ENCODE measurements at places on chromosomes 2 and 18.
A peak's percentile ranks its signal among the peaks of the same experiment; 100 is the strongest.

GRCh38 chr2:127173057-127173456 is 47.0 kb downstream of the CYP27C1 start:
- DNase-seq = peak; percentile 95

GRCh38 chr2:190840569-190841172 is 40.0 kb upstream of the GLS start:
- no peak for DNase-seq

- DNase-seq = no peak
These were observed 14.1 kb upstream of the CASP8 start for GRCh38 chr2:201246280-201246679.

- no peak for DNase-seq
These were observed 539 bp upstream of the MOB4 start for GRCh38 chr2:197515315-197515738.

- DNase-seq = peak; percentile 10
These were observed 406.5 kb upstream of the UBE2E3 start for GRCh38 chr2:180573951-180574350.

DNA sequence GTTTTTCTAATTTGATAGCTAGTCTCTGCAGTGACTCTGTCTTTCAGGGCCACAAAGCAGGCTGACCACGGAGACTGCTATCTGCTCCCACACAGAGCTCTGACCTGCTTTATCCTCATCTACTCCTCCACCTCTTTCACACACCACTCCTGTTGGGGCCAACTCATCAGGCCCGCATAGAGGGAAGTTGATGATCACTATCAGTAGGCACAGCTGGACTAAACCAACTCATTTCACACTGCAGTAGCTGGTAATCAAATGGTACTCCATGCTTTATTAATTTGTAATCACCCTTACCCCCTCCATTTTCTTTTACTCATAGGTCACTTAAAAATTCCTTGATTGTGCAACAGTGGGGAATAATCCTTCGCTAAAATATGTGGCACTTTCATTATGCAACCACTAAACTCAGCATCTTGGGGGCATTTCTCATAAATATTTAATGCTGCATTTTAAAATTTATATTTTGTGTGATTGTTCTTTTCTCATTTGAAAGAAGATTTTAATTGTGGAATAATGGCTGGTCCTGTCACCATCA is 249.8 kb upstream of the GCFC2 start:
- no peak for DNase-seq

DNA sequence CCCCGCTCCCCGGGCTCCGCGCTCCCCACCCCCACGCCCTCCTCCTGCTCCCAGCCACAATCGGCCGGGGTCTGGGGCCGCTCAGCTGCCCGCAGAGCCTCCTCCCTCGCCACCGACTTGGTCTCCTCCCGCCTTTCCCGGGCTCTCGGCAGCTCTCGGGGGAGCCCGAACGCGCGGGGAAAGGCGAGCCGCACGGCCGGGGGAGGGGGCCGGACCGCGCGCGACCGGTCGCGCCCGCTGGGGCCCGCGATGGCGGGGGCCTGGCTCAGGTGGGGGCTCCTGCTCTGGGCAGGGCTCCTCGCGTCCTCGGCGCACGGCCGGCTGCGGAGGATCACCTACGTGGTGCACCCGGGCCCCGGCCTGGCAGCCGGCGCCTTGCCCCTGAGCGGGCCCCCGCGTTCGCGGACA is 327 bp downstream of the LTBP1 start:
- DNase-seq = no peak

DNA sequence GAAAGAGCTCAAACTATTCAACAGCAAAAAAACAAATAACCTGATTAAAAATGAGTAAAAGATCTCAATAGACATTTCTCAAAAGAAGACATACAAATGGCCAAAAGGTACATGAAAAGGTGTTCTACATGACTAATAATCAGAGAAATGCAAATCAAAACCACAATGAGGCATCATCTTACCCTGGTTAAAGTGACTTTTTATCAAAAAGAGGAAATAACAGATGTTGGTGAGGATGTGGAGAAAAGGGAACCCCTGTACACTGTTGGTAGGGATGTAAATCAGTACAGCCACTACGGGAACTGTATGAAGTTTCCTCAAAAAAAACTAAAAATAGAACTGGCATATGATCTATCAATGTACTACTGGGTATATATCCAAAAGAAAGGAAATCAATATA is 39.8 kb upstream of the TMEM163 start:
- no peak for DNase-seq

GRCh38 chr2:56248965-56249742 is 65.4 kb downstream of the CCDC85A start:
- peak; percentile 44 for DNase-seq

DNA sequence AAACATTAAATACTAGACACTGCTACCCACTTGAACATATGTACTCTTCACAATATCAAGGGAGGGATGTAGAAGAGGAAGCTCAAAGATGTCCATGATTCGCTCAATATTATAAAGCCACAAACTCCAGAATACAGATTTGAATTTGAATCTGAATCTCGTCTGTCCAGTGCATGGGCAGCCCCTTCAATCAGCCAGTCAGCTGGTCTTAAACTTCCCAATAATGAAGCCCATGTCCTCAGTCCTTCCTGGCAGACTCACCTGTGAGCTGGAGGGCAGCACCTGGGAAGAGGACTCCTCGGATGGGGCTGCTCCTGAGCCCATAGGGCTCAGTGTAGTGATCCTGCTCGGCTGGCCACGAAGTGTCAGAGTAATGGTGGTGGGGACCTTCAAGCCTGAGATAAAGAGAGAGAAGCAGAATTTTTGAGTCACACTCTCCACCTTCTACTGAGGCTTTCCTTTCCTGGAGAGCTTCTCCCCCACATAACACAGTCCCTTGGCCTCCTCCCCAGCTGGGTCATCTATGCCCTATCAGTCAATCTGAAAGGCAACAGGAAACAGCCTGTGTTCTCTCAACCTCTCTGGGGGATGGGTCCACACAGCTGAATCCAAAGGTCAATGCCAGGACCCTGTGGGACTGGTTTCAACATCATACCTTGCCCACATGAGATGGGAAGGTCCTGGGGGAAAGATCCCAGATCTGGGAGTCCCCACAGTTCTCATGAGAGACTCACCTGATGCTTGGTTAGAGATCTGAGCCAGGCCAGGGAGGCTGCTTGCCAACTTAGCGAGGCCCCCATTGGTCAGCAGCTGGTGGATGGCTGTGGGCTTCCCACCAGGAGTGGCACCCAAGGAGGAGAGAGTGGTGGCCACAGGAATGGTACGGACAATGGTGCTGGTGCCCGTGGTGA is 36.5 kb downstream of the KANSL3 start:
- no peak for DNase-seq

- peak; percentile 74 for DNase-seq
These were observed 115.2 kb upstream of the REV1 start for GRCh38 chr2:99605036-99605435.

DNA sequence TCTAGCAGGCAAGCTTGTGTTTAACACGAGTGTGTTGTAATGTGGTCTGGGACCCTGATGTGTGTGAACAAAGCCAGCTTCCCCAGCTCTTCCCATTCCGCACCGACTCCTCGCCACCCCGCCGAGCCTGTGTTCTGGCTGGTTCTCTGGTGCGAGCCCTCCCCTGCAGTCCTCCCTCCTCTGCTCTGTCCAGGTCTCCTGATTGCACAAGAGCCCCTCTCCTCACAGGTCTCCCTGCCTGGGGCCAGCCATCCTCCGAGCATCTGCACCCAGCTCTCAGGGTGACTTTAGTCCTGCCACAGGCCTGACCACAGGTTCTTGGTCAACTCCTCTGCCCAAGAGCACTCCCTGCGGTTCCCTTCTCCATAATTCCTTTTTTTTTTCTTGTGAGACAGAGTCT is 13.2 kb downstream of the SLC66A3 start:
- DNase-seq = no peak

GRCh38 chr2:227818675-227819397 is 5.2 kb downstream of the CCL20 start:
- no peak for DNase-seq

DNA sequence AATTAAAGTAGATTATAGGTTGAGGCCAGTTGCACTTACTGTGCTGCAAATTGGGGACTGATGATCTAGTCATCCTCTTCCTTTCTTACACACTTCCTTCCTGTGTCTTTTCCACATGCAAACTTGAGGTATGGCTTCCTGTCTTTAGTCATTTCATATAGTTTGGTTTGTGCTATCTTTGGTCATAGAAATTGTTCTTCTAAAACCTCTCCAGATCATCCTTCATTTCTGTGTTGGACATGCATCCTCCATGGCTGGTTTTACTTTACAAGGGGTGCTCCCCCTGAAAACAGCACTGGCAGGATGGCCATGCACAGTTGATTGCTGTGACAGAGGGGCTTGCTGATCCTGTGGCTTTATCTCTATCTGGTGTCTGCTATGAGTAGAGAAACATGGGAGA is 36.5 kb downstream of the MGAT5 start:
- DNase-seq = no peak

- DNase-seq = no peak
These were observed 50.0 kb upstream of the RFX8 start for GRCh38 chr2:101524806-101525430.

GRCh38 chr18:6327895-6328620 is 86.7 kb downstream of the L3MBTL4 start:
- DNase-seq = no peak

DNA sequence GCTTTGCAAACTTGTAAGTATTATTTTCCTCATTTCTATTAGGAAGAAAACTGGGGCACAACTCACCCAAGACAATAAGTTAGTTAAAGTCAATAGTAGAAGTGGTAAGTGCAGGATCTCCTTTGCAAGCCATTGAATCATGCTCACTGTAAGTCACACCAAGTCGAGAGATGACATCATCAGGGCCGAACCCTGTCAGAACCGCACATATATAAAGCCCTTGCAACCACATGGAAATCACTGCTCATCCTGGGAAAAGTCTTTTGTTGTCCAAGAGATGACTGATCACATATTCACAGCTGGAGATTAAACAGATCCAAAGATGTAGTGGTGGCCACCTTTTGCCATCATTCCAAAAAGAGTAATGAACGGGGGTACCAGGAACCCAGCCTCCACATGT is 484.8 kb upstream of the ID2 start:
- DNase-seq = peak; percentile 77

- DNase-seq = peak; percentile 95
These were observed 70.5 kb upstream of the ZNF516 start for GRCh38 chr18:76565238-76566173.

GRCh38 chr2:70977605-70978205 is 725 bp upstream of the ANKRD53 start:
- DNase-seq = peak; percentile 80

- DNase-seq = no peak
These were observed 278.0 kb upstream of the MGAT5 start for GRCh38 chr2:133975676-133976428.

GRCh38 chr18:6994056-6994770 is 123.4 kb downstream of the LAMA1 start:
- no peak for DNase-seq

DNA sequence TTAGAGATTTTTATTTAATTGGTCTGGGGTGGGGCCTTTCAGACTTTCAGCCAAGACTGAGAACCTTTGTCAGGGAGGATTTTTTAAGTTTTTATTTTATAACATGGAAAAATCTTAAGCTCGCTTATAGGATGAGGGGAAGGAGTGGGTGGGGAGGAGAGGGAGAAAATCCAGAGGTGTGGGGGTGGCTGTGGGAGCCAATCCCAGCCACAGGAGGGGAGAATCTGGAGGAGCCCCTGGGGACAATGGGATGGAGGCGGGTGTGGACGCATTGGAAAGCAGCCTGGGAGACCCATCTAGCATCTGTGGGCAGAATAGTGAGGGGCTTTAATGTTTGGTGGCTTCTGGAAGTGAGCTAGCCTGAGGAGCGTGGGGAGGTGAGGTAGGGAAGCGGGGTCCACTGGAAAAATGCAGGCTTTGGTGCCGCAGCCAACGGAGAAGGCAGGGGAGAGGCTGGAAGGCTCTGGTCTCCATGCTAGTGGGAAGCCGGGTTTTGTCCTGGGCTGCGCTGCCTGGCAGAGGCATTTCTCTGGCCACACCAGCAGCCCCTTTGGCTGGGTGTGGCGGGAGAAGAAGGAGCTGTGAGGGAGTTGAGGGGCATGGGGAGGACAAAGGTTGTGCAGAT is 11.5 kb upstream of the INPP5D start:
- DNase-seq = no peak

DNA sequence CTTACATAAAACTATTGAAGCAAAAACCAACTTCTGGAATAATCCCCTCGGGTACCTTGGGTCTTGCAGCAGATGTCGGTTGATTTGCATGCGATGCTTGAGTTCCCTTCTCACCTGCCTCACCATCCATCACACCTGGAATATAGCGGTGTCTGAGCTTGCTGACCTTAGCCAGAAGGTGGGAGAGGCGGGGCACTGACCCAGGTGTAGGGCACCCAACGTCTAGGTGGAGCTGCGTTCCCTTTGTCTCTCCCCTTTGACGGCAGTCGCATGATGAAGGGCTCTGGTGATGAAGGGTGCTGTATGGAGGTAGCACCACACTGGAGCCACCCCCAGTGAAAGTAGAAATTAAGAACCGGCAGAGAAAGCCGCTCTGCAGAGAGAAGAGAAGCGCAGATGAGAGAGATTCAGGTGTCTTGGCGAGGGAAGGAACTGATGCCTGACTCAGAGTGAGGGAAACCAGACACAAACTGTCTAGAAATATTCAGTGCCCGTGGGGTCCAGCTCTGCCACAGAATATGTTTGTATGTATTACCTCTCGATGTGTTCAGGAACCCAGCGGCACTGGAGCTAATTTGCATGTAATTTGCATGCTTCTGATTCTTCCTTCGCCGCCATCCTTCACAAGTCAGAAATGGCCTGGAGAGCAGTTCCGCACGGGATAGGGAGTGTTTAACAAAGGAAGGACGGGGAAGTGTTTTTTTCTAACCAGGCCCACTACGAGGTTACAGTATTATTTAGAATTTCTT is 19.4 kb upstream of the MBP start:
- DNase-seq = no peak

DNA sequence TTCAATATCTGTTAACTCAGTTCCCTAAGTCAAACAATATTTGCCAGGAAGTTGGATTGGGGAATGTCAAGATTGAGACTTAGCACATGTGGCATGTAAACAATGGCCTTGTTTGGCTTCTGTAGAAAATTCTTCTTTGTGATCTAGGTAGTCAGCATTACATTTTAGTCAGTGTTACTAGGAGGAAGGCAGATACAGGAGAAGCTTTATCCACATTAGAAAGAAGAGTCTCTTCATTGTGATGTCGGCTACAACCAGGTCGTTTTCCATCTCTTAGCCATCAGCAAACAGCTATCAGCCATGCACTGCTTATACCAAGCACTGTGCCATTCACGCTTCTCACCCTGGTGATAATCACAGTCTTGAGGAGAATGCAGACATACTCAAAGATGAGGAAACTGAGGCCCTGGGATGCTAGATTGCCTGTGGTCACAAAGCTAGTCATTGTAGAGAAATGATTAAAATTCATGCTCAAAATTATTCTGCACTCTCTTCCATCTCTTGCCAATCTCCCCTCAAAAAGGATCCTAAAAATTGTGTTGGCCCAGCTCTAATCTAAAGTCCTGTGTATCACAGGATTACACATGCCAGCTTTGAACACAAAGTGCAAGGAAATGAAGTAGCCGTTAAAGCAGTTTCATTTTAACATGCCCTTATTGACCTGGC is 3.2 kb downstream of the GALNT5 start:
- peak; percentile 11 for DNase-seq

DNA sequence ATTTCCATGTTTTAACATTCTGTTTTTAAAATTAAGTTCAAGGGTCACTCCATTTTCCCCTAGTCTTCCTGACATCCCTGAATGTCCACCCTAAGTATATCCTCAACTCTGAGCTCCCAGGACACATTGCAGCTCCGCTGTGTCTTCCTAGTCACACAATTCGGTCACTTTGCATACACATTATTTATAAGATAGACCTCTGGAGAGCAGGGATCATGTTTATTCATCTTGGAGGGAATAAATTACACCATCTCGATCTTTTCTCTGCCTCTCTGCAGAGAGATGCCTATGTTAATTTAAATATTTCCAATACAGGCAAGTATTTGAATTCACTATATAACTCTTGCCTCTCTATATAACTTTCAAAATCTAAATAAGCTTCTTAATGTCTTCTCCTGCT is 166.2 kb downstream of the SLC39A10 start:
- DNase-seq = no peak
